NCI-H1417 (cell line): ENCODE measurements at places on chromosomes 1 and 21.

GRCh38 chr1:201889090-201889968, 631 bp downstream of the SHISA4 start:
- DNase-seq: peak; percentile 35

GRCh38 chr1:25257196-25257595, 9.9 kb upstream of the RSRP1 start:
- DNase-seq: no peak

GRCh38 chr1:51878308-51878615, 265 bp downstream of the NRDC start:
- no peak for DNase-seq

DNA sequence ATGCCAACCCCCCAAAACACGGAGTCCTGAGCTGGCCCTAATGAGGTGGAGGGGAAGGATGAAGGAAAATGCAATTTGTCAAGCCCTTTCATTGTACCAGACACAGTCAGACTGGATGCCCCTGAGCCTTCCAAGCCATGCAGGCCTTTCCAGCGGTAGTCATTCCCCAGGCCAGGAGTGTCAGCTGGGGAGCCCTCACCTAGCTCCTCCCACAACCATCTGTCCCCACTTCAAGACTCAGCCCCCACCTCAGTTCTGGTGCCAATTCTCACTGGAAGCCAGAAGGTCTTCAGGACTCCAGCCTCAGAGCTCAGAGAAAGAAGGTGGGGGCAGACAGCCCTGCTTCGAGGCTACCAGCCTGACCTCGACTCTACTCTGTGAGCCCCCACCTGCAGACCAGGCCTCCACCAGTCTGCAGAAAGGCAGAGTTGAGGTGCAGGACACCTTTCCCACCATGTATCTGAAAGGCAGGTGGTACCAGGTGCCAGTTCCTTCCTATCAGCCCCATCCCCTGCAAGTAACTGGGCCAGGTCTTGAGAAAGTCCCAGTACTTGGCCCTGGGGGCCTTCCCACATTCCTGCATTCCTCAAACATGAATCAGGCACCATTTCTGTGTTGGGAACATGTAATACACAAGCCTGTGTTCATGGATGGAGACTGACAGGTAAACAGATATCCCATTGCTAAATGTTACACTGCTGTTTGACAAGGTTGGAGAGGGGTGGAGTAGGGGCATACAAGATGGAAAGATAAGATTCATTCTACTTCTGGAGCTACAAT, 180.6 kb upstream of the EDN2 start:
- DNase-seq: no peak

DNA sequence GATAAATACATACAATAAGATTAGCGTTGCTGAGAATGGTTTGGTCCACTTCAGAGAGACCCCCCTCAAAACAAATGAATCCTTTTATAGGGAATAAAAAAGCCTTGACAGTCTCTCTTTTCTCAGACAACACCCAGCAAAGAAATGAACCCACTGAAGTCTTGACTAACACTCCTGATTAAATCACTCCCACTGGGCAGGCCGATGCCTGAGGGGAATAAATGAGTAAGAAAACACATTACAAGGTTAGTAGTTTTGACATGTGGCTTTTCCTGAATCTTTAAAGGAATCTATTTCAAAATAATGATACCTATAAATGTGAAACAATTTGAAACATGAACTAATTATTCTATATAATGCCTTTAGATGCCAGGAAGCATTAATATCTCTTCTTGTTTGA, 146.9 kb upstream of the POGK start:
- no peak for DNase-seq

- peak; percentile 7 for DNase-seq
Observed at GRCh38 chr1:5751833-5752745, 240.1 kb downstream of the NPHP4 start.

DNA sequence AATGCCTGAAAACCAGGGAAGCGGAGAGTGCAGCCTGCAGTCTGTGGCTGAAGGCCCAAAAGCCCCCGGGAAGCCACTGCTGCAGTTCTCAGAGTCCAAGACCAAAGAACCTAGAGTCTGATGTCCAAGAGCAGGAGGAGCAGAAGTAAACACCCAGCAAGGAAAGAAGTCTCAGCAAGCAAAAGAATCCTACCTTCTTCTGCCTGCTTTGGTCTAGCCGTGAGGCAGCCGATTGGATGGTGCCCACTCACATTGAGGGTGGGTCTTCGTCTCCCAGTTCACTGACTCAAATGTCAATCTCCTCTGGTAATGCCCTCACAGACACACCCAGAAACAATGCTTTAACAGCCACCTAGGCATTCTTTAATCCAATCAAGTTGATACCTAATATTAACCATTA, 217.5 kb downstream of the PLA2G4A start:
- DNase-seq: no peak

DNA sequence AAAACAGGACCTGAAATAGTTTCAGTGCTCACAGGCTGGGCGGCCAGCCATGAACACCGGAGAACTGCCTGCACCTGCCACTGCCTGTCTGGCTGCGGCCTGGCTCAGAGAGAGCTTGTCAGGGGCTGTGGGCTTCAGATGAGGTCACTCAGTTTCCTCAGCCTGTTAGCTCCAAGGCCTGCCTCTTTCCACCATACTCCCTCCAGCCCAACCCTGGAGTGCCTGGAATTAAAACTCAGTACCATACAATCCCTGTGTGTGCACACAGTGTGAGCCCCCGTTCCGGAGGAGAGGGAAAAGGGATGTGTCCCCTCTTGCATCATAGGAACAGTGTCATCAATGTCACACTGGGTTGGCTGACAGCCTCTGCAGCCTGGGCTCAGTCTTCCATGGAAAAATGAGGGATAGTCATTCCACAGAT, 16.2 kb downstream of the CACNA1S start:
- DNase-seq: no peak

- peak; percentile 46 for DNase-seq
Observed at GRCh38 chr1:179785031-179785431, 41.9 kb downstream of the FAM163A start.

DNA sequence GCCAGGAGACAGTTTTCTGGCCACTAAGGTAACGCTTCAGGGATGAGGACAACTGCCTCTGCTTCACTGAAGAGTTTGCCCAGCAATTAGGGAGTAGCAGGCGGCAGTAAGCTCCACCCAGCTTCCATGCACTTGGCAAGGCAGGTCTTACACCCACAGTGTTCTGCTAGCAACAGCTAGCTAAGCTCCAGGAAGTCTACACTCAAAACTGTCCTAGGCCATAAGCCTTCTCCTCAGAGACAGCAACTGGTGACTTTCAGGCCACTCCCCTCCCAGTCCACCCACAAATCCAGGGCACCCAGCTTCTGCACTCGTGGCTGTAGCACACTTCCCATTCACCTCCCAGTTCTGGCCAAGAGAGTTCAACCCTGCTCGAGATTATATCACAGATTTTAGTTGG, 47.3 kb downstream of the KMO start:
- DNase-seq: no peak

DNA sequence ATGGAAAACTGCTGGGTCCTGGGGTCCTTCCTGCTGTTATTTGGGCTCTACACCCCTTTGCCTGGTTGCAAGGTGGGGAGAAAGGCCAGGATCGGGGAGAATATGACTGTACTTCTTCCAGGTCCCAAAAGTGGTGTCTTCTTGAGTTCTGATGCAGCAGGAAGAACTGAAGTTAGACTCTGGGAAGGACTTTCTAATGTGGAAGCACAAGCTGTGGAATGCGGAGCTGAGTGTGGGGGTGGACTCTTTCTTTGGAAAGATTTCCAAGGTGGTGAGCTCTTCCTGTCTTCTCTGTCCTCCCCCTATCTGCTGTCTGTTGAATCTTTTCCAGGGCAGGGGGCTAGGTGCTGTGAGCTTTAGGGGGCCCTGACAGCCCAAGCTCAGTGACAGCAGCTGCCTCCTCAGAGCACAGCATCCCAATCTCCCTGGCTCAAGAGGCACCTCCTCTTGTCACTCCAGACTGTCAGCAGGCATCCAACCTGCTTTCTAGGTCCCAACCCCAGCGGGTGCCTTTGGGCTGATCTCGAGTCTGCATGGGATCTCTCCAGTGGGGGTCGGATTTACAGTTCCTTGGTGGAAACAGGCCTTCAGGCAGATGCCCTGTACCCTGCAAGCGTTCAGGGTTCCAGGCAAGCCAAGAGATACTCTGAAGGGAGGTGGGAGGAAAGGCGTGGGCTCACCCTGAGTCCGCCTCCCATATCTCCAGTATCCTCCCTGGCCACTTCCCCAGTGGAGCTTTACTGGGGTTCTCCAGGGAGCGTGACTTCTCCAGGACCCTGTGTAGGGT, 23.2 kb downstream of the ADORA1 start:
- DNase-seq: no peak
